NCI-H82 (cell line): ENCODE measurements at places on chromosomes 1 and 21.

DNA sequence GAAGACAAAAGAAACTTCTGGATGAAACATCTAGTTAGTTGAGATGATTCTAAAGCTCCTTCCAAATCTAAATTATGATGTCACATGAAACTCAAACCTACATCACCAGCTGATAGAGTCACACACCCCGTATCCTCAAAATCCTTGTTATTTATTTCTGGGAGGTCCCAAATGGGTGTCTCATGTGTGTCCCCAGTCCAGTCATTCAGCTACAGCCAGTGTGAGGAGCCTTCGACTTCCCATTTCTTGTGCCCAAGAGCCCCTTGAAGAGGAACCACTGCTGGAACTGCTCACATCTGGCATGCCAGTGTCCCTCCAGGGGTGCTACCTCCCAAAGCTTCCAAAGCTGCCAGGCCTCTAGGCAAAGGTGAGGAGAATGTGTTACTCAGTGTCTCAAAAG is 32.5 kb upstream of the KCNA3 start:
- DNase-seq, result no peak

GRCh38 chr1:3061981-3062615 is 6.9 kb upstream of the PRDM16 start:
- DNase-seq, result no peak

- peak; percentile 79 for DNase-seq
Measured at GRCh38 chr21:45542242-45542666, at the start of gene SLC19A1. Gene SLC19A1 (minus strand): TSS chr21:45542440. CDS start chr21:45537959, 4,481 bp downstream.

- DNase-seq, result no peak
Measured at GRCh38 chr1:47999097-47999496, 1.9 kb upstream of the TRABD2B start.

DNA sequence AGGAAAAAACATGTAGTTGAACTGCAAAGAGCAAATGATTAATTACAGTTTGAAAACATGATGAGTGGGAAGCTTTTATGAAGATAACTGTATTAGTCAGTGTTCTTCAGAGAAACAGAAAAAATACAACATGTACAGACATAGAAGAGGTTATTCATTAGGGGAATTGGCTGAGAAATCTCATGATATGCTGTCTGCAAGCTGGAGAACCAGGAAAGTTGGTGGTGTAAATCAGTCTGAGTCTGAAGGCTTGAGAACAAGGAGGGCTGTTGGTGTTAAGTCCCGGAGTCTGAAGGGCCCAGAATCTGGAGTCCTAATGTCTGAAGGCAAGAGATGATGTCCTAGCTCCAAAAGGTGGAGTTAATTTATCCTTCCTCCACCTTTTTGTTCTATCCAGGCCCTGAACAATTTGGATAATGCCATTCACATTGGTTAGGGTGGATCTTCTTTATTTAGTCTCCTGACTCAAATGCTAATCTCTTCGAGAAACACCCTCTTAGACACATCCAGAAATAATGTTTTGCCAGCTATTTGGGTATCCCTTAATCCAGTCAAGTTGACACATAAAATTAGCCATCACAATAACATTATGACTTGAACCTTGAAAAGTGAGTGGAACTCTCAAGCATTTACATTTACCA is 672.9 kb upstream of the PTBP2 start:
- no peak for DNase-seq

- DNase-seq, result peak; percentile 99
Measured at GRCh38 chr1:52702886-52703787, 5.0 kb upstream of the COA7 start.

- peak; percentile 93 for DNase-seq
Measured at GRCh38 chr1:31762726-31763670, 1.1 kb downstream of the ADGRB2 start.

GRCh38 chr1:77438236-77438913 is 156.6 kb downstream of the AK5 start:
- no peak for DNase-seq

GRCh38 chr1:48495911-48496310 is 23.9 kb upstream of the SPATA6 start:
- DNase-seq, result no peak

- peak; percentile 57 for DNase-seq
Measured at GRCh38 chr1:44598167-44598566, 76.1 kb downstream of the TMEM53 start.

- DNase-seq, result no peak
Measured at GRCh38 chr1:191350938-191351337, 807.3 kb upstream of the RGS18 start.

DNA sequence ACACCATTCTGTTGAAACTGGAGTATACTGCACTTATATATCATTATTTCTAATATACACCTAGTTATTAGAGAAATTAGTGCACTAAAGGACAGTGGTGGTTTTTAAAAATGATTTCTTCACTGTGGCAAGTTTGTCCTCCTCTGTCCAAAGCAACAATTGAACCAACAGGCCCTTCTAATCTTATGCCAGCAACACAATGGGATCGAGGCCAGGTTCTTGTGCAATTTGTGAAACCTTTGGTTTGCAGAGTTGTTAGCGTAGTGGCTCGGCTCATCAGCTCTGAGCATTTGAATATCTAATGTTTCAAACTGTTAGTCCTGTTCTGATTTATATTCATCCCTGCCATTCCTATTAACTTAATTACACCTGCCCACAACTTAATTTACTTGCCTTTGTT is 9.9 kb upstream of the LRRC39 start:
- DNase-seq, result peak; percentile 8

DNA sequence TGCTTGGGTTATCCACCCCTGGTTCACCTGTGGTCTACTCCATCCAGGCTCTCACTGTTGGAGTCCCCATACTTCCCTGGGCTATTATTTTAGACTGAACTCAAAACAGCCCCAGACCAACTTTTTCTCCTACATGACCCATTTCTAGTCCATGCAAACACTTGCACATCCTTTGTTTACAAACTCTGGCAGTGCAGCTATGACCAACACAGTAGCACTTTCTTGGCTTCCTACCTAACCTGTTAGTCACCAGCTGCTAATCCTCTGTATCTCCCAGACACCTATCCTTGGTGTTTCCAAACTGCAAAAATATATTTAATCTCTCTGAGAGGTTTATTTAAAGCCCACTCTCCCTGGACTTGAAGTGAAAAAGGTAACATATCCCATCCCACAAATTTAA is 90.8 kb downstream of the DDAH1 start:
- DNase-seq, result no peak

GRCh38 chr1:86573763-86574484 is 27.0 kb downstream of the CLCA4 start:
- no peak for DNase-seq

GRCh38 chr1:86756062-86756406 is 51.7 kb downstream of the SH3GLB1 start:
- DNase-seq, result no peak

- no peak for DNase-seq
Measured at GRCh38 chr1:53620061-53620855, 118.7 kb downstream of the GLIS1 start.

GRCh38 chr1:32766328-32766972 is 50.7 kb downstream of the YARS1 start:
- peak; percentile 42 for DNase-seq

DNA sequence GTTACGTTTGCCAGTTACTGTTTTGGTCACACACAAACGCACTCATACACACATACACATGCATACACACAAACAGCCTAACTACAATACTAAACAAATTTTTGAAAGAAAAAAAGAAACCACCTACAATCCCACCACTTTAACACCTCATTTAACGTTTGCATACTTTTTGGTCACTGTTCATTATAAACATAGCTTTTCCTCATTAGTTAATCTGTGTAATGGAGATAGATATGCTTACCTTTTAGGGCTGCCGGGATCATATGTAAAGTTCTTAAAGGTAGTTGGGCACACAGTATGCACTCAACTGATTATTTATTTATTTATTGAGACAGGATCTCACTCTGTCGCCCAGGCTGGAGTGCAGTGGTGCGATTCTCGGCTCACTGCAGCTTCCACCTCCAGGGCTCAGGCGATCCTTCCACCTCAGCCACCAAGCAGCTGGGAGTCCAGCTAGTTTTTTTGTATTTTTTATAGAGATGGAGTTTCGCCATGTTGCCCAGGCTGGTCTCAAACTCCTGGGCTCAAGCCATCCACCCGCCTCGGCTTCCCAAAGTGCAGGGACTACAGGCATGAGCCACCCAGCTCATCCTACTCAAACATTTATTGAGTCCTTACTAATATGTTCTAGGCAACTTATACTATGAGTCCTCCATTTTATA is 677 bp upstream of the BCL10 start:
- no peak for DNase-seq

DNA sequence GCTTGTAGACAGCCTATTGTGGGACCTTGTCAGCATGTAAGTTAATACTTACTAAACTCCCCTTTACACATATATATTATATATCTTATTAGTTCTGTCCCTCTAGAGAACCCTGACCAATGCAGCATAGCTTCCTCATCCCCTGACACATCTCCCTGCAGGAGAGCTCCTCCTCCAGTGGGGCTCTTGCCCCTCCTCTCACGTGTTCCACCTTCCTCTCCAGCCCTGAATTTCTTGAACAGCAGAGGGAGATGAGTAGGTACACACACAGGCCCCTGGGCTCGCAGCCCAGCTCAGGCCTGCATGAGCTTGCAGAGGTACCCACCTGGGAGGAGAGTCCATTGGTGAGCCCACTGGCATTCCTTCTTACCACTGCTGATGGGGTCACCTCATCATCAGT is 27.3 kb upstream of the GOLT1A start:
- DNase-seq, result no peak

- peak; percentile 35 for DNase-seq
Measured at GRCh38 chr1:22611530-22611947, 24.9 kb upstream of the C1QA start.

DNA sequence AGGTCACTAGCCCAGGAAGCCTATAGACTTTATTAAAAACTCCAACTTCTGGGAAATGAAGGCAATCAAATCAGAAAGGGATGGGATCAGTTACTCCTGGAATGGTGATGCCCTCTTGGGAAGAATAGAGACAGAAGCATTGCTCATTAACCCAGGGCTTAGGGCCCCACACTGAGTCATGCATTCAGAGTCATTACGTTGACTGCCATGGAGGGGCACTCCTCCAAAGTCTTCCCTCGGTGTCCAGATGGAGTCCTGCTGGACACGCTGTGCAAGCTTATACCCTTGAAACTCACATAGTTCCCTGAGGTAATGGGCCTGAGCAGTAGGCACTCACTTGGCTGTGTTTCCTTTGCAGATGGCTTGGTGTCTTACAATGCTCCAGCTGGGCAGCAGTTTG is 35.2 kb upstream of the HSD17B7 start:
- peak; percentile 15 for DNase-seq

DNA sequence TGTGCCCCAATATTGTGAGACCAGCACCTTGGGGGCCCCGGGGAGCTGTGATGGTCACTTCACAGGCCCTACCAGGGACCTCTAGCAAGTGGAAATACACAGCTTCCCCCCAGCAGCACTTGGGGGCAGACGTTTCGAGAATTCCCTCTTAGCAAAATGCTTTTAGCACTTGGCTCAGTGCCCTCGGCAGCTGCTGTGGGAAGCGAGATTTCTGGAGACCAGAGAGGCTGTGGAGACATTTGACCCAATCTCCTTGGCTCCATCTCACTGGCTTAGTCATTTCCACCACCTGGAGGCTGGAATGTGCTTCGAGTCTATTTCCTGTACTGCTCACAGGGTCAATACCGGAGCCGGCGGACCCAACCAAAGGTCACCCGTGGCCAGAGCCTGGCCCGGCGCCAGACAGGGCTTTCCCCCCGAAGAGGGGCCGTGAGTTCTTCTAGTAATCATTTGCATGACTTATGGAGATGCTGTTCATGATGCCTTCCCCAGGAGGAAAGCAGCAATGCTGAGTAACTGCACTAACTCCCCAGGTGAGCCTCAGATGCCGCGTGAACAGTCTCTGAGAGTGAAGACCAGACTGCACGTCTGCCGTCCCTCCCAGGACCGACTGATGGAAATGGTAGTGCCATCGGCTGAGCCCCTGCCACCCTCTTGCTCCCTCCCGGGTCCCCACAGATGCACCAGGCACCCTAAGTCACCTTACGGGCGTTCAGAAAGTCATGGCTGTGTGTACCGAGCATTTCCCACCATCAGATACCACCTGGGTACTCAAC is 4.4 kb upstream of the C2CD2 start:
- peak; percentile 93 for DNase-seq

DNA sequence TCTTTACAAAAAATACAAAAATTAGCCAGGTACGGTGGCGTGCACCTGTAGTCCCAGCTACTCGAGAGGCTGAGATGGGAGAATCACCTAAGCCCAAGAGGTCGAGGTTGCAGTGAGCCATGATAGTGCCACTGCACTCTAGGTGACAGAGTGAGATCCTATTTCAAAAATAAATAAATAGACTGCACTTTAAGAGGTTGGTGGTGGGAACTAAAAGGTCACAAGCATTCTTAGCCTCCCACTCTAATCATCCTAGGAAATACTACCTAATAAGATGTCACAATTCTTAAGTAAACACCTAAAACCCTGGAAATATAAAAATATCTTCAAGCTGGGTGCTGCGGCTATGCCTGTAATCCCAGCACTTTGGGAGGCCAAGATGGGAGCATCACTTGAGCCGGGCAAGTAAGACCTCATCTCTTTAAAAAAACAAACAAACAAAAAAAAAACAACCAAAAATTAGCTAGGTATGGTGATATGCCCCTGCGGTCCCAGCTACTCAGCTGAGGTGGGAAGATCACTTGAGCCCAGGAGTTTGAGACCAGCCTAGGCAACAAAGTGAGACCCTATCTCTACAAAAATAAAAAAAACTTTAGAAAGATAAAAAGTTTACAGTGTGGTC is 4.1 kb downstream of the DCAF8 start:
- no peak for DNase-seq

- no peak for DNase-seq
Measured at GRCh38 chr21:42363312-42363711, 3.0 kb downstream of the TFF1 start.

DNA sequence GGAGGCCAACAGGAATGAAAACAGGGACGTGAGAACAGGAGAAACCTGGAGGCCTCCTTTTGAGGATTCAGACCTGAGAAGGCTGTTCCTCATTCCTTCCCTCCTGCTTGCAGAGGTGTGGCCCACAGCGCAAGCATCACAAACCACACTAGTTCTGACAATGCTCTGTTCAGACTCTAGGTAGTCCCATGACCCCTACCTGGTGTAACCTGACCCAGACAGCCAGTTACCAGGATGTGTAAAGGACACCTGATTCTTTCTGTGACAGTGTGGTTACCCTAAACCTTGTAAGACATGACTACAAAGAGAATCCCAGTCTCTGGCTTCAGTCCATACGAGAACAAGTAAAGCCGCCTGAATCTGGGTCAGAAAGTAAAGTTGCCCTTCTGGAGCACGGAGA is 3.2 kb downstream of the MECR start:
- DNase-seq, result no peak

GRCh38 chr1:161790587-161791317 is 24.6 kb downstream of the ATF6 start:
- DNase-seq, result no peak

DNA sequence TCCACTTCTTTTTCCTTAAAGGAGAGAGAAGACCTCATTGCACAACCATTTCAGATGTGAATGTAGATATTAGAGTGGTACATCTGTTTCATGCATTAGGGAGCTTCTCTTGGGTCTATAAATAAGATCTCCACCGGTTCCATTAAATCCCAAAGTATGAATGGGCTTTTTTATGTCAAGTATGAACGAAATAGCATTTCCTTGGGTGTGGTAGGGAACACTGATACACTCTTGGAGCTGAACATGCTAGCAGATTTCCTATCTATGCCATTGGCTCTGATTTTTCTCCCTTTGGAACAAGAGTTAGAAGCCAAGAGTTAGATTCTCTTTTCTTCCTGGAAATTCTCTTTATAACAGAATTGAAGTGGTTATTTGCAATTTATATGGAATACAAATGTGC is 245.6 kb upstream of the ADAMTS5 start:
- no peak for DNase-seq

- DNase-seq, result no peak
Measured at GRCh38 chr21:38273745-38274542, 17.2 kb downstream of the KCNJ15 start.

- peak; percentile 40 for DNase-seq
Measured at GRCh38 chr1:196355206-196355786, 252.9 kb downstream of the KCNT2 start.
